ENCODE measurements at places on chromosomes 13 and 19. TPM values are rescaled to one million over a fixed set of nuclear protein-coding genes. Genes with fewer than 3 reads are reported as not detected.

- H3K4me3 ChIP-seq: no peak overlapping the region
- DNase-seq: no peak
- H3K27ac ChIP-seq: no peak overlapping the region
- no peaks in the 10 kb centered on the region for H3K27me3 ChIP-seq
Observed at GRCh38 chr13:45943965-45944364, 92.4 kb upstream of the SIAH3 start.

GRCh38 chr13:21120191-21120590 lies 56.2 kb downstream of the SKA3 start:
- H3K27ac ChIP-seq: no peak overlapping the region
- no peaks in the 10 kb centered on the region for H3K36me3 ChIP-seq
- DNase-seq: no peak
- no peaks in the 10 kb centered on the region for H3K27me3 ChIP-seq
- no peaks in the 10 kb centered on the region for H3K4me1 ChIP-seq

- no peak overlapping the region for H3K4me3 ChIP-seq
- no peak for DNase-seq
- no peaks in the 10 kb centered on the region for H3K36me3 ChIP-seq
- no peaks in the 10 kb centered on the region for H3K27me3 ChIP-seq
Observed at GRCh38 chr13:22194106-22194805, 523.4 kb downstream of the FGF9 start.

- no peaks in the 10 kb centered on the region for H3K4me1 ChIP-seq
- H3K27me3 ChIP-seq: no peaks in the 10 kb centered on the region
- no peak overlapping the region for H3K27ac ChIP-seq
- no peak for DNase-seq
- no peak overlapping the region for H3K4me3 ChIP-seq
- H3K36me3 ChIP-seq: no peaks in the 10 kb centered on the region
Observed at GRCh38 chr13:80448725-80449124, 107.8 kb upstream of the SPRY2 start.

DNA sequence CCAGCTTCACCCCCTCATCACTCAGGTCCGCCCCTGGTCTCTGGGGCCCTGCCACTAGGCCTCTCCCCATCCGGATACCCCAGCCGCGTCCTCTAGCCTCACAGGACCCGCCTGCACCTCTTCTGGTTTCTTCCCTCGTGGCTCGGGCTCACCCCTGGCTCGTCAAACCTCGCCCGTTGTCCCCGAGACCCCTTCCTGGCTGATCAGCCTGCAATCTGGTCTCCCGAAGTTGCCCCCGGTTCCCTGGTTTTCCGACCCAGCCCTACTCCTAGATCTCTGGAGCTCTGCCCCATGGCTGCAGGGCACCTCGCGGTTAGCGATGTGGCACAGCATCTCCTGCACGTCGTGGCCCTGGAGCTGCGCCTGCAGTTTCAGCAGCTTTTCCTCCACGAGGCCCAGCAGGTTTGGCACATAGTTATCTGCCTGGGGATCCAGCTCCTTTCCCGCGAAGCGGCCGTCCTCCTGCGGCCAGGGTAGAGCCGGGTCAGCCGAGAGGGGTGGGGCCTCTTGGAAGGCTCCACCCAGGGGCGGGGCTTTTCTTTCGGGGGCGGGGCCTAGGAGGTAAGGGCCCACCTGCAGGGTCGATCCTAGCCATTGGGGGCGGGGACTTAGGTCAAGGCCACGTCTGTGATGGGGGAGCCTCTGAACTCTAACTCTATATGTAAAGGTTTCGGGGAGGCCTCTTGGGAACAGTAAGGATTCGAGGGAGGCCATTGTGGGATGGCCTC lies 2.4 kb upstream of the RGL3 start:
- peaks cover 16% of the 10 kb centered on the region for H3K4me1 ChIP-seq
- H3K36me3 ChIP-seq: no peaks in the 10 kb centered on the region
- H3K27me3 ChIP-seq: peaks cover 2% of the 10 kb centered on the region
- H3K27ac ChIP-seq: no peak overlapping the region
- no peak for DNase-seq

Gene ZNF723
- not detected for total RNA-seq

Gene OCEL1
- 20.3 TPM for total RNA-seq

Gene ICAM3
- total RNA-seq: 2.5 TPM

DNA sequence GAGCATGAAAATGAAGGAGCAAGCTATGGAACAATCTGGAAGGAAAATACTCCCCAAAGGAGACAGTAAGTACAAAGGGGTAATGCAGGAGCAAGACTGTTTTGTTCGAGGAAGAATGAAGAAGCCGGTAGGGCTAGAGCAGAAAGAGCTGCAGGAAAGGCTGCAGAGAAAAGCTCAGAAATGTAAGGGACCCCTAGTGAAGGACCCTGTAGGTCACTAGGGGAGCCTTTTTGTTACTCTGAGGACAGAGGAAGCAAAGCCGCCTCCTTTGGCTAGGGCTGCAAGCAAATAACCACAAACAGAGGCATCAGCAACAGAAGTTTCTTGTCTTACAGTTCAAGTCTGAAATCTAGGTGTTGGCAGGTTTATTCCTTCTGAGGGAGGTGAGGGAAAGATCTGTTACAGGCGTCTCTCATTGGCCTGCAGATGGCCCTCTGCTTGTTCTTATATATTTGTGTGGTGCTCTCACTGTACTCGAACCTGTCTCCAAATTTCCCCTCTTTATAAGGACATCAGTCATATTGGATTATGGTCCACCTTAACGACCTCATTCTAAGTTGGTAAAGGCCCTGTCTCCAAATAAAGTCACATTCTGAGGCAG lies 362.3 kb downstream of the COG6 start:
- no peak overlapping the region for H3K4me3 ChIP-seq
- no peaks in the 10 kb centered on the region for H3K27me3 ChIP-seq
- H3K27ac ChIP-seq: no peak overlapping the region
- H3K36me3 ChIP-seq: no peaks in the 10 kb centered on the region
- no peak for DNase-seq

GRCh38 chr19:12884926-12885748 lies 1.9 kb downstream of the KLF1 start:
- no peak for DNase-seq
- H3K27ac ChIP-seq: no peak overlapping the region
- H3K4me1 ChIP-seq: peaks cover 2% of the 10 kb centered on the region
- H3K27me3 ChIP-seq: no peaks in the 10 kb centered on the region

DNA sequence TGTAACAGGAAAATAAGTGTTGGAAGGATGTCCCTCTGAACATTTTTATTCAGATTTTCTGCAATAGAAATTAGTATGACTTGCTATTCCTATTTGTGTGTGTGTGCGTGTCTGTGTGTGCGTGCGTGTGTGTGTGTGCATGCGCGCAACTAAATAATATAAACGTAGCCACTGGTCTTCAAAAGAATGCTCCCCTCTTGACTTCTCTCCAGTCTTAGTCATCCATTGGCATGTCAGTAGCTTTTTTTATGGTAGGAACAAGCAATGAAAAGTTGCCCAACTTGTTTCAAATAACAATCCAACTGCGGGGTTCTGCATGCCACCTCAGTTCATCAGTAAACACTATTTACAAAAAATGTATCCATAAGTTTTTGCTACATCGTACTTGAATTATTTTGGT lies 249.6 kb downstream of the GPC6 start:
- DNase-seq: no peak
- no peak overlapping the region for H3K27ac ChIP-seq
- peaks cover 2% of the 10 kb centered on the region for H3K4me1 ChIP-seq
- H3K4me3 ChIP-seq: no peak overlapping the region
- no peaks in the 10 kb centered on the region for H3K36me3 ChIP-seq
- H3K27me3 ChIP-seq: no peaks in the 10 kb centered on the region
